ENCODE measurements at places on chromosomes 1 and 21.

GRCh38 chr21:37642493-37642892 lies 273.8 kb downstream of the KCNJ6 start:
- DNase-seq = peak; percentile 59

DNA sequence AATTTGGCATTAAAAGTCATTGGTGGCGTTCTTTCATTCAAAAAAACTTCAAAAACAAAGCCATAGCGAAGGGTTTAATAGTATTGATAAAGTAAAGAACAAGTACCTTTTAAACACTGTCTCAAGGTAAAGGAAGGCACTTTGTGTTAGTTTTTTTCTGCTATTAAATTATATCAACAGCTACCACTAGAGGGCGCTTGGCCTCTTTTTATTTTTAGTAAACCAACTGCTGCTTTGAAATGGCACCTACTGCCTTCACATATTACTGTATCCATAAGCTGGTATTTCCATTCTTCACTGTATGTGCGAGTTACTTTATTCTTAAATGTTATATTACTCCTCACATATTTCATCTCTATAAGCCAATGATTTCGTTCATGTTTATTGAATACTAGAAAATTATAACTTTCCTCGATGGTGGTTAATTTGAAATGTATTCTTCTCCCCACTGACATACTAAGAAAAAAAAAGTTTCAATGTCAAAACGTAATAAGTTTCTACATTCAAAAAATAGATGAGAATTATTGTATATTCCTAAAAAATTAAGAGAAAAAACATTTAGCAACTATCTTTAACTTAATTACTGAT lies 125.7 kb upstream of the CXADR start:
- peak; percentile 80 for DNase-seq

DNA sequence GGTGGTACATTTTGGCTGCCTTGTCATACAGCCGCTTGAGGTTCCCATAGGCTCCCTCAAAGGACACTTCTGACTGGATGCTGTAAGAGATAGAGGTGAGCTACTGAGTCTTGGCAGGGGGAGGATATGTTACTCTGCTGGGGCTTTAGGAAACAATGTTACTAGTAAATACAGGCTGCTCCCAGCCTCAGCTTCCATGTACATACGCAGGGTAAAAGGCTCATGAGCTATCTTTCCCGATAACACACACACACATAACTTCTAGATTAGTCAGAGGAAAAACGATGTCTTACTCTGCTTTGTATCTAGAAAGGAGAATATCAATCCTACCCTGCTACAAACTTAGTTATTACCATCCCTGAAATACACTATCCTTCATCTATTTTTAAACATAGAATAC lies 14.3 kb downstream of the SMG5 start:
- no peak for DNase-seq

DNA sequence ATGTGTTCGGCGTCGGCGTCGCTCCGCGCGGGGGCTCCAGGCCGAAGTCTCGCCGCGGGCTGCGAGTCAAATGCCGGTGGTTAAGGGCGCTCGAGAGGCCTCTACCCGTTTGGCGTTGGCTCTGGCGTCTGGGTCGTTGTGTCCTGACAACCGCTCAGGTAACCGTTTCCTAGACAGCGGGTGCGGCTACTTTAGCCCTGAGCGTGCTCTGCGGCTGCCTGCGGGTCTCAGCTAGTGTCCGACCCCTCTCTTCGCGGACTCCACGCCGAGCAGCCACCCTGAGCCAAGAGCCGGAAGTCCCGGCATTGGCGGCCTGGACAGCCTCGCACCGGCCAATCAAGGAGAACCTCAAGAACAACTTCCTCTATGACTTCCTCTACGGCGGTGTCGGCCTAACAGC lies 173.4 kb downstream of the SETD4 start:
- DNase-seq = no peak

DNA sequence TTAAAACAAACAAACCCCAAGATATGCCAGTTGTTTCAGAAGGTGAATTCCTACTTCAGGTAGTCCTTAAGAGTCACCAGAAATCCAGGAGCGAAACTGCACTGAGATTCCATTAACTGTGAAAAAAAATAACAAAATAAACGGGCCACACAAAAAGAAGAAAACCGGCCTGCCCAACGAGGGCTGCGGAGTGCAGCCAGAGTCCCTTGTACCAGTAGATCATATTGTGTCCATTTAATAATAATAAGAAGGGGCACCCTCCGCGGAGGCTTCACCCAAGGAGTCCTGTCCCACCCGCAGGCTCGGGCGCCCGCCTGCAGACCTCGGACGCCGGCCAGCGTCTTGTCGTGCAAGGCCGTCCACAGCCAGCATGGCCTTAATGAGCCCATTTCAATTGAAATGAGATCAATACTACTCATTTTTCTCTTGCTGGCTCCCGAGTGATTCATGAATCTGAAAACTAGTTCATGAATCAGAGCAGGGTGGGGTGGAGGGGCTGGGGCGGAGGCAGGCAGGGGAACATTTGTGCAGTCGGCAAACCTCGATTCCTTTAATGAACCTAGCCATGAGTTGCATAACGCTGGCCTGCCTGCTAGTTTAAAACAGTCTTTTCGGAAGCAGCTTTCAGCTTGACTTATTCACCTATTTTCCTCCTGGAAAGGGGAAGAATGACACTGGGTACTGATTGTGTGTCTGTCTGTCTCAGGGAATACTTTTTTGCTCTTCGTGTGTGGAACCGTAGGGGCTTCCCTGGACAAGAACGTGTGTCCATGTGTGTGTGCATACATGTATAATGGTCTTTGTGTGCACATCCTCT lies 113.1 kb upstream of the IRF2BP2 start:
- DNase-seq = peak; percentile 83

GRCh38 chr21:26810266-26810665 lies 34.9 kb downstream of the ADAMTS1 start:
- no peak for DNase-seq

DNA sequence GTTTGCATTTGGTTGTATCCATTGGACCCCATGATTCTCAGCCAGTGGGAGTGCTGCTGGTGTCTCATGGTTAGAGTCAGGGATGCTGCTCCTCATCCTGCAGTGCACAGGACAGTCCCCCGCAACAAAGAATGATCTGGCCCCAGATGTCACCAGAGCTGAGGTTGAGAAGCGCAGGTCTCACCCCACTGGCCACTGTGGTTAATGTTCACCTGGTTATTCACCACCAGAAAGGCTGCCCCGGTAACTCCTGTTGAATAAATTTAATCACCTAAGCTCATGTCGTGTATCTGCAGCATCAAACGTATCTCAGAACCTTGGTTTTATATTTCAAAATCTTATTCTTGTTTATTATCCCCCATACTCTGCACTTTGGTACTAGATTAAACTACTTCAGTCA lies 75.8 kb downstream of the ATP5PO start:
- no peak for DNase-seq

DNA sequence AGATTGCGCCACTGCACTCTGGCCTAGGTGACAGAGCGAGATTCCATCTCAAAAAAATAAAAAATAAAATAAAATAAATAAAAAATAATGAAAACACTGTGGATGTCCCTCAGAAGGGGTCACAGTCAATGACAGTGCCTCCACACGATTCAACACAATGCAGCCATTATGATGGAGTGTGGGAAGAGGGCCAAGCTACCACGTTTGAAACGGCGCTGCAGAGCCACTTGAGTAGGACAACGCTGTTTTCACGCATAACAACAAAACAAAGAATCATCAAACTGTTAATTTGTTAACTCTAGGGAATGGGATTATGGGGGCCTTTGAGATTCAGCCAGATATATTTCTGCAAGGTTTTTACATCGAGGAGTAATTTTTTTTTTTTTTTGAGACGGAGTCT lies 36.5 kb downstream of the NKAIN1 start:
- no peak for DNase-seq

Data from SW480 (cell line).